Muscle of back (tissue), 13 donors: ENCODE measurements at places on chromosomes 6 and 20.

DNA sequence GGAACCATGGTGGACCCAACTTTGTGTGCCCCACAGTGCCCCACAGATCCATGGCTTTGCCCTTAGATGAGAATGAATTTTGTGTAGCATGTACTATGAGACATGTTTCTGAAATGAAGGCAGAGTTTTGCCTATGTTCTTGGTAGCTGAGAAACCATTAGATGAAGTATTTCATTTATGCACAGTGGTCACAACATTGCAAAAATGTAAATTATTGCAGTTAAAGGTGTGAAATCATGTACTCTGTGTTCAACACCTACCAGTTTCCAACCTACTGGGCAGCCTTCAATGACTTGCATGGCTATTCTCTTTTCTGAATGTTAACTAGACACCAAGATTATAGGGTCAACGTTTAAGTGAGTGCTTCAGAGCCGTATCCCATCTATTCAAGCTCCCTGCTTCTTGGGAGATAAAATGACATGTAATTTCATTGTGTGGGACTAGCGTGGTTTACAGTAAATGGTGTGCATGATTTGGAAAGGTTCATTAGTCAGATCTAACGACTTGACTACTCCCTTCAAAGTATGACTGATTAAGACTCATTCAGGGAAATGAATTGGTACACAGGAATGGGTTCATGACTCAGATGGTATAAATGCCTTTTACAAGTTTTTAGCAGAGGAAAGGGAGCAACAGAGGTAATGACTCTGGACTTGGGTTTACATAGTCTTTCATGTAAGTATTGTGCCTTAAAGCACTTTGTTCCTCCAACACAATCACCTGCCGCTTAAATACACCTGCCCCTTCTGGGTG, 106.1 kb upstream of the AKIRIN2 start:
- DNase-seq = no peak

- DNase-seq = peak; percentile 62
Measured at GRCh38 chr20:33209789-33210188, 7.4 kb upstream of the BPIFA3 start.

DNA sequence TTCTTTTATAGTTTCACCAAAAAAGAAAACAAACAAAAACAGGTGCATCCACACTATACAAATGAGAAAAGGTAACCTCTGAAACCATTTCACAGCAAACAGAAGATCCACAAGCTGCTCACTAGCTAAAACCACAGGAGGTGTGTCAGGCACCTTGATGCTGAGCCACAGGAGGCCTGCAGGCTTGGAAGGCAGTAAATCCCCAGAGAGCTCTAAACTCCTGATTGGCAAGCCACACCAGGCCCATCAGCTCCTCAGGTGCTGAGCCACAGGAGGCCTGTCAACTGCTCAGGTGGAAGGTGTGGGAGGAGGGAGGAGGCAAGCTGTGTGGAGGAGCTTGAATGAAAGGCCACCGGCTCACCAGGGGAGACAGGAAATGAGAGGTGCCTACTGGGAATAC, 273.0 kb downstream of the PKHD1 start:
- no peak for DNase-seq

- no peak for DNase-seq
Measured at GRCh38 chr20:62691487-62691886, 17.1 kb upstream of the NTSR1 start.

DNA sequence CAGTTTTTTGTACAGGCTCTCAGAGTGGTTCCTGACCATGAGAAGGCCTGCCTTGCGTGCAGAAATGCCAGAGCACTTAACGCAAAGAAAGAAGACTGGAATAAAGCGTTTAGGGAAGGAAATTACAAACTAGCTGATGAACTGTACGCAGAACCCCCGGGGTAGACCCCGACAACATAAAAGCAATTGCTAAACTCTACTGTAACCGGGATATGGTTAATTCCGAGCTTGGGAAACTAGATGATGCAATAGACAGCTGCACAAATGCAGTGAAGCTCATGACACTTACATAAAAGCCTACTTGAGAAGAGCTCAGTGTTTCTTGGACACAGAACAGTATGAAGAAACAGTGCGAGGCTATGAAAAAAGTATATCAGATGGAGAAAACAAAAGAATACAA, 35.7 kb downstream of the CITED2 start:
- peak; percentile 61 for DNase-seq

- peak; percentile 92 for DNase-seq
Measured at GRCh38 chr6:112245511-112246203, 8.7 kb downstream of the LAMA4 start.

GRCh38 chr20:23691675-23692074, 2.8 kb upstream of the CST4 start:
- no peak for DNase-seq

DNA sequence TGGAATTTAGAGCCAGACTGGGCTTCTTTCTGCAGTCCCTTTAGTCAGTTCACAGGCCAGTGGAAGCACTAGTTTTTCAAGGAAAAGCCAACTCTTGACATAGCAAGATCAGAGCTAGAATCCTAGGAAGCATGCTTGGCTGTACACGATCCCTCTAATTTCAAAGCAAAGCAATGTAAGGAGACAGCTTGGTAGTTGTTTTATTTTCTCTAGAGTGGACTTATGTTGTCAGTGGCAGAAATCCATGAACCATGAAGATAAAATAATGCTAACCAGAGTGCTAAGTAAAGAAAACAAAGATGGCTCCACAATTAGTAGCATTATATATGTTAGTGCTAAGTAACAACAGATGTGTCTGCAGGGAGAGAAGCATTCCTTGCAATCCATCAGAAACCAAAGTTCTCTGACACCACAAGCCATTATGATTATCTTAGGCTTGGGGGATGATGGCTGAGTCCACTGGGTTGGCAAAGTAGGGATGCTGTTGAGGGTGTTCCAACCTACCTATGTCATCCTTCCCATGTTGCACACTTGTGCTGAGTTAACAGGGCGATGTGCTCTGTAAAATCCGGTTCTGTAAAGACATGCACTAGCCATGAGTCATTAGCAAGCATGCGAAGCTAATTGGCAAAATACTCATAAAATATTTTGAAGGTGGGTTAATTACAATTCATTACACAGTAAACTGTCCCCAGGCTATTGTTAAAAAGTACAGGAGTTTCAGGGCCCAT, 115.2 kb downstream of the BMP2 start:
- DNase-seq = no peak

GRCh38 chr6:42565823-42566613, 2.2 kb downstream of the UBR2 start:
- DNase-seq = no peak

- no peak for DNase-seq
Measured at GRCh38 chr6:30889921-30890645, 5.8 kb downstream of the DDR1 start.

DNA sequence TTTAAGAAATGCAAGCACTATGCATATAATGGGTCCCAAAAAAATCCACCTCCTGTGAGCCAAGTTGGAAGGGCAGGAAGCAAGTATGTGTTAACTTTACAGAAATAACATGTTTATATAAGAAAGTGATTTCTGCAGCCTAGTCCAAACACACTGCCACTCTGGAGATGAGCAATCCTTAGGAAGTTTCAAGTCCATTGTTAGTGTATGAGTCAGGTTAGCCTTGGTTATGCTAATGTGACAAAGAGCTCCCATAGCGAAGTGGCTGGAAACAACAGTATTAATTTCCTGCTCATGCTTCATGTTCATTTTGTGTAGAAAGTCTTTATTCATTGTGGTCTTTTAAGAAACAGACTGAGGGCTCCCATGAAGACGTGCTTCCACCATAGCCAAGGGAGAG, 121.4 kb downstream of the TBXT start:
- peak; percentile 84 for DNase-seq

DNA sequence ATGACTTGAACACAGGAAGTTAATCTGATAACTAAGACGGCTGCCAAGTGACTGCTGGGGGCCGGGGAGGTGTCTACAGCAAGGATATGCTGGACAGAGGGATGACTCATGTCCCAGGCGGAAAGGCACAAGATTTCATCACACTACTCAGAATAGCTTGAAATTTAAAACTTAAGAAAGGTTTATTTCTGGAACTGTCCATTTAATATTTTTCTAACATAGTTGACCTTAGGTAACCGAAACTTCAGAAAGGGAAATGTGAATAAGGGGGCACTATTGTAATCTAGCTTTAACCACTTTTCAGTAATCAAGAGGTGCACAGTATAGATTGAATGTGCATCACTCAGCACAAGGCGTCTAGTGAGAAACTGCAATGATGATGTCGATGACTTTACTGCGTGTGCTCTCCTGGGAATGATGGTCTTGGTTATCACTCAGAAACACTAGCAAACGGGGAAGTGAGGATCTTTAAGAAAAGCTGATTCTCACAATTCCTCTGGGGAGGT, 171.5 kb downstream of the QKI start:
- DNase-seq = peak; percentile 61

- no peak for DNase-seq
Measured at GRCh38 chr6:84645563-84646266, 118.7 kb downstream of the TBX18 start.

GRCh38 chr20:35199740-35200139, 26.8 kb upstream of the MMP24 start:
- DNase-seq = no peak

DNA sequence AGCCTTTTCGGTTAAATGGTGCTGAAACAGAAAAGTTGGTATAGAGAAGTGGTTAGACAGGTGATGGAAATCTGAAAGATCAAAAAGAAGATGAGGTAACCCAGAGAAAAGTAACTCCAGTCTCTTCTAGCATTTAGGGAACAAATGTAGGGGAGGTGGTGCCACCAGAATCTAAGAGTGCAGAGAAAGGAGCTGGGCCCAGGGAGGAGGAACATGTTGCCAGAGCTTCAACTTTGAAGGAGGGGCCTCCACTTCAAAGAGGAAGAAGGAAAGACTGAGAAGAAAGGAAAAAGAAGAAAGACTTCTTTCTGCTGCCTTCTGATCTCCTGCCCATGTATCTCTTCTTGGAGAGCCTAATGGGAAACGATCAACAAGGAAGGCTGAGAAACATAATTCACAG, 23.5 kb upstream of the ATRN start:
- DNase-seq = no peak

DNA sequence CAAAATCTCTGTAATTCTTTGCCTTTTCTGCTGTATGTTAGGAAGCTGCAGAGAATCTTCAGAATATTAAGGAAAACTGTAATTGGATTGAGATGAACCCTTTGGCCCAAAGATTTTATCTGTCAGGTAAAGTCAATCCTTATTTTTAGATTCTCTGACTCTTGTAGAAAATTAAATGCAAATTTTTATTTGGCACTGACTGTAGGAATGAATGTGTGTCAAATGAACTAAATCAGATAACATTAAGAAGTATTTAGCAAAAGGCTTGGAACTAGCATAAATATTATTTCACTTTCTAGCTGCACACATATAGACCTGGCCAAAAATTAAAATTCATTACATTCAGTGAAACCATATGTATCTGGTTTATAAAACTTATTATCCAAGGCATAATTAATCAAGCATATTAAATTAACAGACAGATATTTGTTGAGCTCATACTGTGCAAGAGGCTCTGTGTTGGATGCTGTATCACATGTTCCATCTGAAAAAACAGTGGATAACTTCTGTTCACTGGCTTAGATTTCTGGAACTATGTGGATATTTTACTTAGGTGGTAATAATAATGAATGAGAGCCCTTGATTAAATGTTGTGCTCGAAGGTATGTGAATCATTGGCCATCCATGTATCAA, 124.8 kb downstream of the HDGFL1 start:
- DNase-seq = no peak

DNA sequence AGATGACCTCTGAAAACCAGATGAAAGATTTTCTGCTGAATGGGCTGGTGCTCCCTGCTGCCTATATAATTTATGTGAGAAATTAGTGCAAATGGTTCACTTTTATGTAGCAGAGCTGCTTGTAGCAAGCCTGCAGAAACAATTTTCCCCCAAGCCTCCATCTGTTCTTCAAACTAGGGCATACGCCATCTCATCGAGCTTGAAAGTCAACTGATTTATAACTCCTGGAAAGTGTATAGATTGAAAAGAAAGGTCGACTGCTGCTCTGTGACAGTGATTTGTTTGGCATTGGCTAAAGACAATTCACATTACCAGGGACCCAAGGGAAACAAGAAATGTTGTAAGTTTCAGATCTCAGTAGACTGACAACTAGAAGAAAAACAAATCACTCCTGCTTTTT, 93.3 kb downstream of the PACRG start:
- no peak for DNase-seq

DNA sequence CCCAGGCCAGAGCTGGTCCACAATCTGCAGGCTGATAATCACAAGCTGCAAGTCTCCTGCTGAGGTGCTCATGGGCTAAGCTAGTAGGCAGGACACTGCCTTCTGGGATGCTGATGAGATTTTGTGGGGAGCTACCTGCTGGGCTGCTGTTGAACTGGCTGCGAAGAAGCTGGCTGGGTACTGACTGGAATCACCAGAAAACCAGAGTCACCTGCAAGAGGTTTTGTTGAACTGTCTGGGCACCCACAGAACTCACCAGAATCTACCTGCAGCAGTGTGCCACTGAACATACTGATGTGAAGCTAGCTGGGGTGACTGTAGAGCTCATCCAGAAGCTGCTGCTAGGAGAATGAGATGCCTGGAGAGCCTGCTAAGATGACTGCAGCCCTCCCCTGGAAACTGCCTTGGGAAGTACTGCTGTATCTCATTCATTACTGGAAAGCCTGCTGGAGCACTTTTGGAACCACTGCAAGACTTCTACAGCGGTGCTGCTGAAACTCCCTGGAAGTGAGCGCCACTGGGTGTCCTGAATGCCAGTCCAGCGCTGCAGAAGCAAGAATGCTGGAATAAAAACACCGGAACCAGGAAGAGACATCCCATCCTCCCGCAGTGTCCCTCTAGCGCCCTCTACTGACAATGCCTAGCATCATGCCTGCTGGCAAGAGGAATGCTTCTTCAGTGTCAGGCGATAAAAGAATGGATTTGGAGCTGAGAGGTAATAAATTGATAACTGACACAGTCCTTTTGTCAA, 64.9 kb upstream of the ARHGAP18 start:
- peak; percentile 75 for DNase-seq

DNA sequence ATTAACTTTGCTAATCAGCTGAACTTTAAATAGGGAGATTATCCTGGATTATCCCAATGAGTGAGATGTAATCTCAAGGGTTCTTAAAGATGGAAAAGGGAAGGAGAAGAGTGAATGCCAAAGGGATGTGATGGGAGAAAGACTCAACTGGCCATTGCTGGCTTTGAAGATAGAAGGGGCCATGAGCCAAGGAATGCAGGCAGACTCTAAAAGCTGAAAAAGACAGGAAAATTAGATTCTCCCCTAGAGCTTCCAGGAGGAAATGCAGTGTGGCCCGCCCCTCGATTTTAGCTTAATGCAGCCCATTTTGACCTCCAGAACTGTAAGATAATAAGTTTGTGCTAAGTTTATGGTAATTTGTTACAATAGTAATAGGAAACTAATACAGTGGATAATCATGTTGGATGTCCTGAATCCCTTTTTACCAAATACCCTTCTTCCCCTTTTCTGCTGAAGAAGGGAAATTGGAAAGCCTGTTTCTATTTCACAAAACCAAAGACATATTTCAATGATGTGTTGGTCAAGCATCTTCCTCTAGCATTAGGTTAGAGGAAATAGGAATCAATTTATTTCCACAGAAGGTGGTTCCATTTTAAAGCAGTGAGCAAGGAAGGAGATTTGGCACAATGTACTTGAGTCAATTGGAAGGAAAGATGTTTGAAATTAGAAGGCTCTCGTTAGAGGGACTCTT, 3.3 kb upstream of the HDDC2 start:
- DNase-seq = no peak

GRCh38 chr6:49145280-49145679, 317.8 kb downstream of the MMUT start:
- no peak for DNase-seq

- no peak for DNase-seq
Measured at GRCh38 chr6:54291738-54292137, 16.5 kb upstream of the TINAG start.

GRCh38 chr20:62004614-62005013, 61.1 kb downstream of the TAF4 start:
- DNase-seq = no peak

- no peak for DNase-seq
Measured at GRCh38 chr20:63735859-63736718, at the start of gene LIME1. TSS of gene LIME1 (plus strand) at chr20:63736664. CDS start at chr20:63737550, 886 bp downstream.
